ENCODE measurements at places on chromosomes 13 and 19.

DNA sequence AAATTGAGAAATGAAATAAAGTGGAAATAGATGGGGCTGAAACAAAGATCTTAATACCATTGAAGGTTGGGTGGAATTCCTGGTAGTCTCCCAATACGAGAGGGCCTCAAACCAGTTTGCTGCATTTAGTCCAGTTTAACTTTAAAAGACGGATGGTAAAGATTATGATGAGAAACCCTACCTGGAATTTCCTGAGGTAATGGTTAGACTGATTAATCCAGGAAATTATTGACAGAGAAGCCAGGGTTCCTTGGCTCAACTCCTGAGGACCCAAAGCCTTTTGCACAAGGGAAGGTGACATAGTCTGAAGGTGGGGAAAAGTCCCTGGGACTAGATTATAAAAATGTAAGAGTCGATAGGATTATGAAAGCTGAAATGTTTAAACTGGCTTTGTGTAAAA, 133.2 kb upstream of the SLITRK5 start:
- DNase-seq, result no peak

DNA sequence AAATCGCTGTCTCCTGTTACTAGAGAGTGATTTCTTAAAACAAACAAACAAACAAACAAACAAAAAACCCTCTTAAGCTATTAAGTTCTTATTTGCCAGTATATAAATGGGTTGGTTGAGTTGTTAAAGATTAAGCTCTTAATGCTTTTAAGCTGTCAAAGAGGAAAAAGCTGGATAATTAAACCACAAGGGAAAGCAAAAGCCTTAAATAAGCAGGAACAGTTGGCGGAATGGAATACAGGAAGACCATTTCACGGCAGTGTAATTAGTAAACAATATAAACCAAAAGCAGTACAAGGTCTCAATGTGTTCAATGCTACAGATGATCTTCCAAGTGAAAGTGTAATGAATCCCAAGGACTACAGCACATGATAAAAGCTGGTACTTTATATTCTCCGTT, 32.2 kb upstream of the GGACT start:
- DNase-seq, result no peak

GRCh38 chr13:61880578-61881283, 465.1 kb upstream of the PCDH20 start:
- DNase-seq, result peak; percentile 2

GRCh38 chr13:50318887-50319286, 303.6 kb downstream of the KCNRG start:
- no peak for DNase-seq

DNA sequence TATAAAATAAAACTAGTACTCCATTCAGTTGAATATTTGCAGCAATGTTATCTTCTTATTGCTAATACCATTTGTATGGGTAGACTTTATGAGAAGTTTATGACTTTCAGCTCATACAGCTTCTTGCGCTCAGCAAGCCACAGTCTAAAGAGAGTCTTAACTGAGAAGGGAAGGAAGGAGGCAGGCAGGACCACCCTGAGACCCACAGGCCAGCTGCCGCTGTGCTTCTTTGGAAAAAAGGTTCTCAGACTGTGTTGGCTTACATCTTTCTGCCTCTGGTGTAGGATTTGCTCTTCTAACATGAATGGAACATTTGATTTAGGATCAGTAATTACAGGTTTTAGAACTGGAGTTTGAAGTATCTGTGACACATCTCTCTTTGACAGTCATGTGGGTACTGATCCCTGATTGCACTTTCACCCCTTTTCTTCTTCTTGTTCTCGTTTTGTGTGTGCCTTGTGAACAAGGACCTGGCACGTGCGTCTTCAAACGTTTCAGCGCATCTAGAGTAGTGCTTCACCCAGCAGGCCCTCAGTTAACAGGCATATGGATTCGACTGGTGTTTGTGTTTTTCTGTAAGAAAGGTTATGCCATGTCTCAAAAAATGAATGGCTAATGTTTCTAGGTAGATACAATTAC, 7.1 kb upstream of the GPR18 start:
- no peak for DNase-seq

DNA sequence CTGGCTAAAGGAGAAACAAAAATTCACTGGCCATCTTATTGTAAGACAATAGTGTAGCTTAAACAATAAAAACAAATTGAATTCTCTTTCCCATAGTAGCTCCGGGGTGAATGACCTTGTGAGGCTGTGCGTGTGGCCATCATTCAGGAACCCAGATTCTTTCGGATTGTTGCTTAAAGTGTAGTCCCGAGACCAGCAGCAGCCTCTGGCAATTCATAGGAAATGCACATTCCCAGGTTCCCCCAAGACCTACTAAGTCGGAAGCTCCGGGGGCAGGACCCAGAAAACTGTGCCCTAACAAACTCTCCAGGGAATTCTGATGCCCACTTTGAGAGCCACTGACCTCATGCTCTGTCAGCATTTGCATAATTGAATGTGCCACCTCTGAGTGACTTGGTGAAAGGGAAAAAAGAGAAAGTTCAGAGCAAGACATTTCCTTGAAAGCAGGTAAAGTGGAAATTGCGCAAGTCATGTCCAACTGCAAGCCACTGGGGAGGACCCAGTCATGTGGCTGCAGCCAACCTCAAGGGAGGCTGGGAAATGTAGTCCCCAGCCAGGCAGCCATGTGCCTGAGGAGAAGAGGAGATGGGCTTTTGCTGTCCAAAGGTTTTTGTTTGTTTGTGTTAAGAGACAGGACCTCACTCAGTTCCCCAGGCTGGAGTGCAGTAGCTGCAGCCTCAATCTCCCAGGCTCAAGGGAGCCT, 50.7 kb upstream of the PNMA8B start:
- no peak for DNase-seq

DNA sequence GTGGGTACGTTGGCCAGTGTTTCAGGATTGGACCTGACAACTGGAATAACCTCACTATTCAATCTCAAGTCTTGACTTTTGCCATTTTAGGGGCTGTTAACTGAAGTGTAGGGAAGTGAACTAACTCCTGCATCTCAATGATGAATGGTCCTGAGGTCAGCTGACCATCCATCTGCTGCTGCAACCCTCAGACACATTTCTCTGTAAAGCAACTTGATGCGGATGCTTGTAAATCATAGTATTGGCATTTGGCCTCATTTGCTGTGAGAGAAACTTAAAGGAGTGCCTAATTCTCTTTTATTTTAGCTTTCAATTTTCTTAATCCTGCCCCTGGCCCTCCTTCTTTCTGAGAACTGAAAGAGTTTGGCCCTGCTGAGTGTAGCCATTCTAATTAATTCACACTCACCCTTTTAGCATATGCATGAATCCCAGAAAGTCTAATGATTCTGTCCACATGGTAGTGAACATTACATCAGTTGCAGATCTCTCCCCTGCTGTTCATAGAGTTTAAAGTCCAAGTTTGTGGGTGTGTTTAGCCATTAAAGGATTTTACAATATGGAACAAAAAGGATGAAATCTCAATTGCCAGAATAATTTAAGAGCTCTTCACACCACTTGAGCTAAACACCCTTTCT, 1531.4 kb upstream of the SLC10A2 start:
- DNase-seq, result no peak
